ENCODE measurements at places on chromosomes 6 and 20. TPM values are rescaled to one million over a fixed set of nuclear protein-coding genes. Genes with fewer than 3 reads are reported as not detected.
A peak's percentile ranks its signal among the peaks of the same experiment; 100 is the strongest.

The ENPP3 gene
- 1.3 TPM for total RNA-seq

The CAP2 gene
- not detected for total RNA-seq

- no peak for DNase-seq
Observed at GRCh38 chr20:32135983-32136515, 26.5 kb downstream of the TM9SF4 start.

DNA sequence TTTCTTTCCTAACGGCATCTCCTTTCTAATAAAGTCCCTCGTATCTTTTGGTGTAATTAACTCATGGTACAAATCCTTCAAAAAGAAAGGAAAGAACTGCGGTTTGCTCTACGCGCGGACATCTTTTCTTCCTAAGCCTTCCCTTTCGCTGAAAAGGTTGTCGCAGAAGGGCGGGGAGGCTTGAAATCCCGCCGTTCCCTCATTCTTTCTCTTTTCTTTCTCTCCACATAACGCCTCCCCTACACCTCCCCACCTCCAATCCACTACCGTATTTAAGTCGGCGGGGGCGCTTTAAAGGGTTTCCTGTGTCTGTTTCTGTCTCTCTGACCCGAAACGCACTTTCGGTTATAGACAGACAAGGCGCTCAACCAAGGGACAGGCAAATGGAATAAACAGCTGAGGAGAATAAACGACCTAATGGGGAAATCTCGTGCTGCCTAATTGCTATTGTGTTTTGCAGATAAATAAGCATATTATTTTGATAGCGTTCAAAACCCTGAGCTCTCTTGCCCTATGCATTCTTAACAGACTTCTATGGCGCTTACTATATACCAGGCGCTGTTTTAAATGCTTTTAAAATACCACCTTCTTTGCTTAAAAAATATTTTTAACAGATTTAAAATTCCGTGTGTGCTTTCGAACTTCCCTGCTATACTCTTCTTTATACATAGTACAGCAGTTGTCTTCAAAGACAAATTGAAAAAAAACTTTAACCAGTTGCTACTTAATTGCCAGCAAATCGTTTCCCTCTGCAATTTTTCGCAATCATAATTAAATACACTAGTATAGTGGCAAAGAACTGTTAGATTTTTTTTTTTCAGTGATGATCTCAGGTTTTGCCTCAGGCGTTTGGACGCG, 2.5 kb upstream of the HEY2 start:
- DNase-seq: peak; percentile 61

- DNase-seq: no peak
Observed at GRCh38 chr6:169371344-169372127, 117.9 kb upstream of the THBS2 start.

DNA sequence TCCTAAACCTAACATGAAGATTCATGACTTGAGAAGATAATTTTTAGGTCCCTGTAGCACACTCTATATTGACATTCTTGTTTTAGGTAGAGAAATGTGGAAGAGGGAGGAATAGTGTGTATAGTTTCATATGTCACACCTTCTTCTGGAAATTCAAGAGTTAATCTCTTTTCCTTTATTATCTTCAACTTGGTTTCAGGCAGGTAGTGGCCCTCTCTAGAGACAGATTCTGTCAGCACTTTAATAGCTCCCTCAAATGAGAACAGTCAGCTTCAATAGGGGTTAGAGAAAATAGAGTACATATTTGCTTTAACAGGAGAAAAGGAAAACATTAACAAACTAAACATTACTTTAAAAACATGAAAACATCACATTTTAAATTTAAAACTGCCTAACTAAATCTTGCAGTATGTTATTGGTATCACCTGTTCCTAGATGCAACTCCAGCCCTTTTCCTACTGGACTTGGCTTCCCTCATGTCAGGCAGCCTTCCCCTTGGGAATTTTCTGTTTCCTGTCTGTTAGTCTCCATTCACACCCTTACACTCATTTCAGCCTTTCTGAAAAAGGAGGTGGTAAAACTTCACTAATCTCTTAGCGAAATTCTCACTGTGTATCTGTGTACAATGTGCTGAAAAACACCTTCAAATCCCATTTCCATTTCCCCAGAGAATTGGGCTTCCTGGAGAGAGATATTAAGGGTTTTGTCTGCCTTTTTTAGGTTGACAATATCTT, 192.3 kb upstream of the RNF217 start:
- no peak for DNase-seq

GRCh38 chr6:84798257-84798656, 33.9 kb upstream of the TBX18 start:
- no peak for DNase-seq

Measured in OCI-LY7 (cell line).